ENCODE measurements at places on chromosomes 16 and 17.

- peak; percentile 81 for DNase-seq
These were observed at the start of gene MRPL28 for GRCh38 chr16:370443-370842. Gene MRPL28 (minus strand): TSS chr16:370538. CDS start chr16:370218, 320 bp downstream.

GRCh38 chr16:28009586-28010373, 53.7 kb downstream of the GSG1L start:
- no peak for DNase-seq

DNA sequence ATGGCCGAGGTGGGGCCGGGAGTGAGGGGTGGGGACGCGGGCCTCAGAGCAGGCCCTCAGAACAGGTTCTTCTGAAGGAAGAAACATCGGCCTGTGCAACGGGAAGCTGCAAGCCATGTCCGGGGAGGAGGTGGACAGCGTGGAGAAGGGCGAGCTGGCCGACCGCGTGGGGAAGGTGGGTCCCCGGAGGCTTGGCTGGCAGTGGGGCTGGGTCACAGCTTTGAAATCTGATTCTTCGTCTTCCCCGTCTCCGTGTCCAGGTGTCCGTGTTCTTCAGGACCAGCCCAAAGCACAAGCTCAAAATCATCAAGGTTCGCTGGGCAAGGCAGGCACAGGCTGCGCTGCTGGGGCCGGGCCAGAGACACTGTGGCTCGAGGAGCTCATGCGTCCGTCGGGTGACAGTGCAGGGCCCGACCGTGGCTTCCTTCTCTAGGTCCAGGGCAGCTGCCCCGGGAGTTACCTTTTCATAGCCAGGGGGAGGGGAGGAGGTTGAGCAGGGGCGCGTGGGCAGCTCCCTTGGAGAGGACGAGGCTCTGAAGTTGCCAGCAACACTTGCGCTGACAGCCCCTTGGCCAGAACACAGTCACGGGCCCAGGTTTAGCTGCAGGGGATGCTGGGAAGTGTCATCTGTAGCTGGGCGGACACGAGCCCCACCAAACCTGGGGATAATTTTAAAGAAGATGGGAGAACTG, 51.3 kb downstream of the MEAK7 start:
- DNase-seq: no peak

- DNase-seq: no peak
These were observed 57.8 kb downstream of the LMF1 start for GRCh38 chr16:912684-913613.

DNA sequence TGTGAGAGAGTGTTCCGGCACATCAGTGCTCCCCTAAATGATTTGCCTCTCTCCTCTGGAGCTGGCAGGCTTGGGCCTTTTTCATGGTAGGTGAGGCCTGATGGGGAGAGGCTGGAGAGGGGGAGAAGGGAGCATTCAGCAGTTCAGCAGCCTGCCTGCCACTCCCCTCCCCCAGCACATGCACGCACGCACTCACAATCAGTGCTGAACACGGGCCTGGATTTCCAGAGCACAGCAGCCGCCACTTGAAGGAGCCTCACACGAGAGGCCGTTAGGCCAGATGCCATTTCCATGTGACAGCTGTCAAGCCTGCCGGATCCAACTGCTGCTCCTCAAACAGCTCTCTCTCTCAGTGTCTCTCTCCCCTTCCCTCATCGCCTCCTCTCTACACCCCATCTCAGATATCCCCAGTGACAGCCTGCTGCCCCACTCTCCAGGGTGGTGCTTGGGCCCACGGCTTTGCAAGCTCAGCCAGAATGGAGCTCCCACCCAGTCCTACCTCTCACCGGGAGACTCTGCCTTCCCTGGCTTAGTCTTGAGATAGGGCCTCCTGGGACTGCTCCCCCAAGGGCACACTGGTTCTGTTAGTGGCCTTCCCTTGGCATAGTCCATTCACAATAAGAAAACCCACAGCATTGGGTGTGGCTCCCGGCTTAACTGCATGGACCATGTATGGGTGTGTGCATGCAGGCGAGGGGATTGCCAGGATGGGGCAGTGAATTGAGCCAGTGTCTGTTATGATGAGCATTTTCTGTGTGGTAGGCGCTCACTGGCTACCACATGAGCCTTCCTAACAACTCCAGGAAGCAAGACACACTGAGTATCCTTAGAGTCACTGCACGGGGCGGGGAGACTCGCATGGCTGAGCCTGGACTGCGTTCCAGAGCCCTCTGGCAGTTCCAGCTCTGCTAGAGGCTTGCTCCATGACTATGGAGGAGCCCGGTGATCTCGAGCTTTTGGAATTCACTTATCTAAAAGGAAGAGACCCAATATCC, 226.2 kb downstream of the CCDC182 start:
- no peak for DNase-seq

- no peak for DNase-seq
These were observed 115.3 kb upstream of the SOX9 start for GRCh38 chr17:72005332-72006163.

DNA sequence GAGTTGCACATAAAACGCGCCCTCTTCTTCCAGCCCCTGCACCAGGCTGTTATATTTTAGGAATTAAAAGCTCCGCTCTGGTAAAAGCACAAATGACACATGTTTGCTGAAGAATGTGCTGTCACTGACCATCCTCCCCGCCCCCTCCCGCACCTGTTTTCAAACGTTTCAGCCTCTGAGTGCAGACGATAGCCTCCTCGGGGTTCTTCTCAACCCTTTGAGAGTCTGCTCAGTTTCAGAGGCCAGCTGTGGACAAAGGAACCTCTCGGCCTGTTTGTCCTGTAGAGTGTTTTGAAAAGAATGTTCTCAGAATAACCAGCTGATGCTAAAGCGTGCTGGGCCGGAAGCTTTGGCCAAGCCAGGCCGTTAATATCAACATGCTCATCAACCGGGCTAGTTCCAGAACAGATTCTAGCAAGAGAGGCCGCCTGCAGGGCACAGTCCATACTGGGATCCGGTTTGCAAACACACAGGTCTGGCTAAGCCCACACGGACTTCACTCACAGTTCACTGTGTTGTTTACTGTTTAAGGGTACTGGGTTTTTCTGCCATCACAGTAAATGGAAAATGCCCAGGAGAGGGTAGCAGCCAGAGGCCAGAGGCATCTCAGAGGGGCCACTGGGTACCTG, 6.4 kb upstream of the CACNG4 start:
- DNase-seq: no peak

GRCh38 chr17:82023447-82024241, 539 bp downstream of the LRRC45 start:
- DNase-seq: no peak

GRCh38 chr17:50289278-50289677, 15.0 kb downstream of the TMEM92 start:
- no peak for DNase-seq

GRCh38 chr16:30398661-30399434, 3.6 kb downstream of the ZNF48 start:
- no peak for DNase-seq

DNA sequence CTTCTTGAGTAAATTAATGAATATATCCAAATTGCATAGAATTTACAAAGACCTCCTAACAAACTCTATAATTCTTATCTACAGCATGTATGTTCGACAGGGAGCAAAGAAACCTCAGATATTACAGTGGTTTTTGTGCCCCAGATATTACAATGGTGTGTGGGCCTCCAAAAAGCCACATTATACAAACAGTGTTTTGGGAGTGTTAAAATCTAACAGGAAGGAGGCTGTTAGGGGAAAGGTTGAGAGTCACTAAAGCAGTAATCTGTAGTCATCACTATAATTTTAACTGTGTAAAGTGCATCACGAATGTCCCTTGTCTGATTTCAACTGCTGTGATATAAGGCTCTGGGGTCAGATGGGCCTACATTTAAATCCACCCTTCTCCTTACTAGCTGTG, 400.2 kb upstream of the C16orf82 start:
- no peak for DNase-seq
